Islet precursor cell (in vitro differentiated cells): ENCODE measurements at places on chromosomes 3 and 15.

DNA sequence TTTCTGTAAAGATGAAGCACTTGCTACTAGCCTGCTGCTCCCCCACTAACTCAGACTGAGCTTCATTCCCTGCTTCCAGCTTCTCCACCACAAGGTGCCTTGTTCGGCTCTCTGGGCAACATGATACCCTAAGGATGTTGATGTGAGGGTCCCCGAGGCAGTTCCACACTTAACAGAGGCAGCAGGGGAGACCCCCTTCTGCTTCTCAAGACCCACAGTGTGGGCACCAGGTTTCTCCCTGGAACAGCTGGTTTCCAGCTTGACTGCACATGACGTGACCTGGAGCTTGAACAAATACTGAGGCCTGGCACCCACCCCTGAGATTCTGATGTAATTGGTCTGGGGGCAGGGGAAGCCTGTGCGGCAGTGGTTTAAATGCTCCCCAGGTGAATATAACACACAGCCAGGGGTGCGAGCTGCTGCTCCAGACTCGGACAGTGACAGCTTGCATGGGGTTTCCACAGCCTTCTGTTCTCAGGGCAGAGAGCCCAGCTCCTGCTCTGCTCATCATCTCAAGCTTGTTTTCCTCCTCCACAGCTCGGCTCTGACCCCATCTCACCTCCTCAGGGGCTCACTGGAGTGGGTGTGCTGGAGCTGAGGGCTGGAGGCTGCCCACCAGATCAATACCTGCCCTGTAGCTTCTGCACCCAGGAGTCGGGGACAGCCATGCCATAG lies 95.0 kb upstream of the HACD2 start:
- no peak for DNase-seq

- DNase-seq: peak; percentile 74
Observed at GRCh38 chr3:43025423-43025822, 46.3 kb downstream of the GASK1A start.

DNA sequence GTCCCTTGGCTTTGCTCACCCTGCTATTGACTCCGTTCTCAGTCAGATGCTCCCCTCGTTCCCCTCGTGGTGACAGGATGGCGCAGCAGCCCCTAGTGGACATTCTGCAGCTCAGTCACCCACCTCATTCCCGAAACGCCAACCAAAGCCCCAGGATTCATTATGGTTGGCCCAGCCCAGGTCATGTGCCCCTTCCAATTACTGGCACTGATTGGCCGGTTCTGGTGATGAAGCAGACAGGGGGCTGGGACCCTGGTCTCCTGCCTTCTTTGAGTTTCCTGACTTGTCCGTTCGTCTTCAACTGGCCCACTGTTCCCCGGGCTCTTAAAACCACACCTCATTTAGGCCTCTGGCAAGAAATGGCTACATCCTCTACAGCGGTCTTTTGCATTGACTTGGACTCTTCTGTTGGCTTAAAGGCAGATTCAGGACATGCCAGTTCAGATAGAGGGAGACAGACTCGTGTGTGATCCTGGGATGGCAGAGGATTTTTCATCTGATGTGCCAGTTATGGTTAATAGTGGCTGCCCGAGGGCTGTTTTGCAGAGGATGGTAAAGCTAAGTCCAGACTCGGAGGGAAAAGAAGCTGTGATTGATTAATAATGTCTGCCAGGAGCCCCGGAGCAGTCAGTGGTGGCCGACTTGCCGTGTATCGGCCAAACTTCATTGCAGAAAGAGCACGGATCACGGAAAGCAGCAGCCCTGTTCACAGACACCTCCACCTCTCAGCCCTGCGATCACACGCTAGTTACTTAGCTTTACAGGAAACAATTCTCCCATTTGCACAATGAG lies 37.8 kb downstream of the LSM3 start:
- peak; percentile 75 for DNase-seq

DNA sequence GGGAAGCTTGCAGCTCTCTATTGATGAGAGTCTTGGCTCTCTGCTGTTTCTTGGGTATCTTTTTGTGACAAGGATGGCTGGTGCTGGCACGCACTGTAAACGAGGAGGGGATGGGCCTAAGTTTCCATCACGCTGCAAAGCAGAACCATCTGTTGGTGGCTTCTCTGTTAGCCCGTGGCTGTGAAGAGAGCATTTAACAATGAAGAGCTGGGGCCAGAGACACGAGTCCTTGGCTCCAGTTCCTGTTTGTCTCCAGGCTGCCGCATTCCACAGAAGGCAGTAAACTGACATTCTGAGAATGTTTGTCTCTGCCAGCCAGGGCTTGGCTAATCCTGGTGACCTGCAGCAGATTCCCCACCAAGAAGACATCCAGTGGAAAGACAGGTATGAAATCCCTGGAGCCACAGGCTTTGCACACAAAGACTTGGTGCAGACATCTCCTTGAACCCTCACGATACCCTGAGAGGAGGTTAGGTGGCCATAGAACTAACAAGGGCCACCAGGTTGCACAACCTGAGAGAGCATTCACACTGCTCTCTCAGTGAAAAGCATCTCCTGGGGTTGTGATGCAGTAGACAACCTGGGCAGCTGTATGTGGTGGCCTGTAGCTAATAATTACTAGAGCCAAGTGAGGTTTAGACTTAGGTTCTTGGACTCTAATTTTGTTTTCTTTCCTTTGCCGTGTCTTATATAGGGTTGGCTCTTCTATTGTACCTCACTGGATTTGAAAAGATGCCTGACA lies 130.9 kb downstream of the ASB7 start:
- DNase-seq: peak; percentile 92

DNA sequence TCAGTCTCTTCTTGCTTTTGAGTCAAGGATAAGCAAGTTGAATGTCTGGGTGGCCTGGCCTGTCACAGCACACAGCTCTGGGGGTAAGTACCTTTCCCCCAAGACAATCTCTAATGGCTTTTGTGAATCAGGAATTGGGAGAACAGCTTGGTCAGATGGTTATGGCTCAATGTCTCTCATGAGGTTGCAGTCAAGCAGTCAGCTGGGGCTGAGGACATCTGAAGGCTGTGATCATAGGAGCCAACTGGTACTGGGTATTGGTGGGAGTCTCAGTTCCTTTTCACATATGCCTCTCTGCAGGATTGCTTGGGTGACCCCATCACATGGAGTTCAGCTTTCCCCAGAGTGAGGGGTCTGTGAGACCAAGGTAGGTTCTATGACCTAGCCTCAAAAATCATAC lies 33.0 kb upstream of the TMEM158 start:
- DNase-seq: no peak

GRCh38 chr15:69758810-69759790 lies 306.5 kb downstream of the RPLP1 start:
- peak; percentile 85 for DNase-seq

DNA sequence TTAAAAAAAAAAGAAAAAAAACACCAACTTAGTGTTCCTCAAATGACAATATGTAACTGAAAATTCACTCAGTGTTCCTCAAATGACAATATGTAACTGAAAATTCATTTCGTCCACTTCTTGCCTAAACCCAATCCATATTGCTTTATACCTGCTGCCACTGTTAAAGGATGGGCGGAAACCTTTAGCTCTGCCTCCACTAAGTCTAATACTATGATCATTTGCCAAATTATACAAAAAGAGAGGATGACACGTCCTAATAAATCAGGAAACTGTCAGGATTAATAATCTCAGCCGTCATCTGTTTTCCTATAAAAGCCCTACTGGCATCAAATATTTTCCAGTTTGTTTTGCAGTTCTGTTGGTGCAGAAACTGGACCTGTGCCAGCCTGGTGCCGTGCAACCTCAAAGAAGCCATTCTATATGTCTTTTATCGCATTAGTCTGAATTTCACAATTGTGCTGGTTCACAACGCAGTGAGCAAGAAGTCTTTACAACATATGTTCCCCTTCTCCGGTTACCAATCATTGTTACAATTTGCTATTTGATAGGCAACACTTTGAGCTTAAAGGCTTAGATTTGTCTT lies 160.4 kb upstream of the KCNH8 start:
- no peak for DNase-seq

- no peak for DNase-seq
Observed at GRCh38 chr3:14497321-14497720, 42.8 kb downstream of the GRIP2 start.

DNA sequence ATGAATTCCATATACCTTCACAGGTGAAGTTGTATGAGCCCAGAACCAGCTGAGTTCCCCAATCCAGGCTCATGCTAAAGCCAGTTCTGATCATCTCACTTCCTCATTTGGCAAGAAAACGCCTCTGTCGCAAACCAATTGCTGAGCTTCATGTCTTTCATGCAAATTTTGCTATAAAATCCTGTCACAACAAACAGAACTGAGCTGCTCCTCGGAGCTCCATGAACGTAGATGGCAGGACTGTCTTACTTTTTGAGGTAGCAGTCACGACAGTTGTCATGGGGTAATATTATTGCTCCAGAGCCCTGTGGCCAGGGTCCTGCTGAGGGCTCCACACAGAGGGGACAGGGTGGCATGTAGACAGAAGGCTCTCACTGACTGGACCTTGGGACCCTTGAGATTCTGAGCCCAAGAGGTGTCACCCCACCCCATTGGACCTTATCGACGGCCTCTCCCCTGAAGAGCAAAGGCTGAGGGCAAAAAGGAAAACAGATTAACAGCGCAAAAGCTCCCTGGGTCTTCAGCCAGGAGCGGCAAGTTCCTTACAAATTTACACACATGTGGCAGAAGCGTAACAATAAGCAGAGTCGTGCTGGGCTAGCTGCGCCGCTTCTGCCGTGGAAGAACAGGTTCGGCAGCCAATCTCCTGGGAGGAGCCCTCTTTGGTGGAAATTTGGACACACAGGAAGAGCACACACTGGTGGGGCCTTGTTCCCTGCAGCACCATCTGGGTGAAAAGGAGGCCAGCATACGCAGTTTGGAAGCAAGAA lies 249.2 kb downstream of the OPA1 start:
- DNase-seq: no peak

- DNase-seq: no peak
Observed at GRCh38 chr3:130506031-130506430, 10.9 kb upstream of the COL6A6 start.

GRCh38 chr15:85748729-85749128 lies 46.0 kb downstream of the KLHL25 start:
- DNase-seq: no peak

DNA sequence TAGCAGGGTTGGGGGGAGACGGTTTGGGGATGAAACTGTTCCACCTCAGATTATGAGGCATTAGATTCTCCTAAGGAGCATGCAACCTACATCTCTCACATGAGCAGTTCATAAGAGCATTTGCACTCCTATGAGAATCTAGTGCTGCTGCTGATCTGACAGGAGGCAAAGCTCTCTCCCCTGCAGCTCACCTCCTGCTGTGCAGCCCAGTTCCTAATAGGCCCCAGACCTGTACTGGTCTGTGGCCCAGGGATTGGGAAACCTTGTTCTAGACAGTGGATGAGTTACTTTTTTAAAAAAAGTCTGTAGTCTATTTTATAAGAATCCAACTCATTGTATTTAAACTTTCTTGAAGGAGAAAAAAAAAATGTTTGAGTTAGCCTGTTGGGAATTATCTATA lies 100.0 kb downstream of the HHLA2 start:
- DNase-seq: no peak

- no peak for DNase-seq
Observed at GRCh38 chr3:10515396-10515795, 10.0 kb upstream of the ATP2B2 start.

GRCh38 chr3:126542340-126543241 lies 16.1 kb downstream of the C3orf22 start:
- DNase-seq: peak; percentile 53

- peak; percentile 73 for DNase-seq
Observed at GRCh38 chr3:50971487-50971924, 296.8 kb downstream of the DOCK3 start.

DNA sequence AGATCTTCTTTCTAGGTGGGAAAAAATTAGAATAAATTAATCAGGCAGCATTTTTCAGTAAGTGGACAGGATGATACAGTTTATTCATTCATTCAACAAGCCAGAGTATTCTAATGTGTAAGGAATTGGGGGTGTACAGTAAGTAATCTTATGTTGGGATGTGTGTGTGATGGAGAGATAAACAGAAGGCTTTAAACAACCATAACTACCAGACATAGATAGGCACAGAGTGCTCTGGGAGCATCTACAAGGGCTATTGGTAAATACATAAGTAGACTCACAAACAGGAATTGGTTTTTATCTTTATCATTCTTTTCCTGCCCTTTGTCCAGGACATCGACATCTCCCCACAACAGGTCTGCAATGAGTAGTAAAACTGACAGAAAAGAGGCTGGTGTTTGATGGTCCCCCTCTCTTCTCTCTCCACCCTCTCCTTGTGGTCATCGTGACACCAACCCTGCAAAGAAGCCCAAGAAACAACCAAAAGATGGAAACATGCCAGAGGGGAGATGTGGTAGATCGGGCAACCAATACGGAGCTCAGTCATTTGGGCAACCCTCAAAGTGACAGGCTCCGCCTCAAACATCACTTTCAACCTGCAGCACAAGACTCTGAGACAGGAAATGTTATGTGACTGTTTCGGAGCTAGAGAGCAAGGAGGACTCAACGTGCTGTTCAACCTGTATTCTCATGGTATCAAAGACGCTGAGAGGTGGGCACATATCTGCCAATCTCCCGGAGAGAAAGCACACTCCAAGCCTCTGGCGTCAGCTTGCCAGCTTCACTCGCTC lies 28.7 kb upstream of the B3GNT5 start:
- no peak for DNase-seq

- peak; percentile 95 for DNase-seq
Observed at GRCh38 chr3:159632128-159632527, 356.5 kb upstream of the IL12A start.

GRCh38 chr3:118782755-118783202 lies 251.9 kb downstream of the IGSF11 start:
- DNase-seq: peak; percentile 75

- DNase-seq: no peak
Observed at GRCh38 chr15:68145706-68146105, 59.4 kb downstream of the CALML4 start.

DNA sequence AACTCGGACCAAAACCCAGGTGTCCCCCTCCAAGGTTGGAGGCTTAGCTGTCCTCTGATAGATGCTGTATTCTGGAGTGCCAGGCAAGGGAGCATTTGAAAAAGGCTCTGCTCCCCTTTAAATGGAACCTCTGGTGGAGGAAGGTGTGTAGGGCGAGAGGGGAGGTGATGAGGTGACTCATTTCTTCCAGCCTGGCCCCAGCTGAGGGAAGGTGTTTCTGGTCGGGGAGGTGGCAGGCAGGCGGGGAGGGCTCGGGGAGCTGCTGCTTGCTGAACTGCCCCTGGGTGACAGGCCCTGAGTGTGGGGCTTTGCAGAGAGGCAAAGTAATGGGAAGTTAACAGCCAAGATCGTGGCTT lies 18.8 kb downstream of the PSTPIP1 start:
- DNase-seq: no peak

DNA sequence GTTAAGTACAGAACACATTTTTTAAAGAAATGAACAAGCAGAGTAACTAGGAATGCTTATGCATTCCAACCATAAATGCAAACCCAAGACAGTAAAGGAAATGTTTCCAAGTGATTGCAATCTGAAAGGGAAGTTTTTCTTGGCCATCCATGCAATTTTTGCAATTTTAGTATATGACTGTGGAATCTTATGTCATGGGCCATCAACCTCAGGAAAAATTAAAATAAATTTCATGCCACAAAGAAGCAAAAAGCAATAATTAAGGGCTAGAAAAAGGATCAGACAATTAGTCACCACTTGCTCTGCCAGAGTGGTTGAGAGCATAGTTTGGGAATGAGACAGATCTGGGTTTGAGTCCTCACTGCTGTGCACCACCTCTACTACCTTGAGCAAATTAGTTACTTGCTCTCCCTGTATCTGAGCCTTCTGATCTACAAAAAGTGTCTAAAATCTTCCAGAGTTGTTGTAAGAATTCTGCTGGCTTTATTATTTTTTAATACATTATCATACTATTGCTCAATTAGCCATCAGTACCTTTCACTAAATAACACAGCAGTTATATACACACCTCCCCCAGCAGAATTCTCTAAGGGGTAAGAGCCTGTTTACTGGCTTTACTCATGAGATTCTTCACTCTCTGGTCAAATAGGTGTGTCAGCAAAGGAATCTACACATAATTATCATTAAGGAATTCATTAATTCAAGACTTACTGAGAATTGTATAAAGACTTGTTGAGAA lies 49.7 kb upstream of the FBN1 start:
- DNase-seq: no peak
